ENCODE measurements at places on chromosomes 3 and 15.

- no peak for DNase-seq
Observed at GRCh38 chr15:59873644-59874272, 130.4 kb upstream of the FOXB1 start.

GRCh38 chr3:196237203-196237602 lies 20.9 kb downstream of the SLC51A start:
- no peak for DNase-seq

- no peak for DNase-seq
Observed at GRCh38 chr3:57654267-57654666, 38.6 kb downstream of the DENND6A start.

DNA sequence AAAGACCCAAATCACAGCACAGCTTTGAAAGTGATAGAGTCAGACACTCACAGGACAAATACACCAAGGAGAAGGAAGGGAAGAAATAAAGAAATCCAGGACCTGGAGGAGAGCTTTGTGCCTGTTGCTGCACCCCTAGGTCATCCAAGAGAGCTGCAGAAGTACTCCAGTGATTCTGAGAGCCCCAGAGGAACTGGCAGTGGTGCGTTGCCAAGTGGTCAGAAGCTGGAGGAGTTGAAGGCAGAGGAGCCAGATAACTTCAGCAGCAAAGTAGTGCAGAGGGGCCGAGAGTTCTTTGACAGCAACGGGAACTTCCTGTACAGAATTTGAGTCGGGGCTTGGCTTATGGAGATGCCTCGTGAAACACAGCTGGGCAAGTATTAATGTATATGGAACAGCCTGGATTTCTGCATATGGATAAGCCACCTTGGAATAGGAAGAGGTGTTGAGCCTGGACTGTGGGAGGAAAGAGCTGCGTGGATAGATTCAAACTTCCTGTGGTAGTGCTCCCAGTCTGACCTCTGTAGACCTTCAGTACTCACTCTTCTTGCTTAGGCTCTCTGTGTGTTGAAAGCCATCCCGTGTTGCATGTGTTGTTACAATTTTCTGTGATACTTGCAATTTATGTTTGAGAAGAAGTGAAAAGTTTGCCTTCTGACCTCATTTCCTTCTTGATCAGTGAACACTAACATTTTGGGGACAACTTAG lies 6.1 kb downstream of the NGRN start:
- no peak for DNase-seq

GRCh38 chr3:191592105-191592504 lies 131.1 kb downstream of the PYDC2 start:
- no peak for DNase-seq

DNA sequence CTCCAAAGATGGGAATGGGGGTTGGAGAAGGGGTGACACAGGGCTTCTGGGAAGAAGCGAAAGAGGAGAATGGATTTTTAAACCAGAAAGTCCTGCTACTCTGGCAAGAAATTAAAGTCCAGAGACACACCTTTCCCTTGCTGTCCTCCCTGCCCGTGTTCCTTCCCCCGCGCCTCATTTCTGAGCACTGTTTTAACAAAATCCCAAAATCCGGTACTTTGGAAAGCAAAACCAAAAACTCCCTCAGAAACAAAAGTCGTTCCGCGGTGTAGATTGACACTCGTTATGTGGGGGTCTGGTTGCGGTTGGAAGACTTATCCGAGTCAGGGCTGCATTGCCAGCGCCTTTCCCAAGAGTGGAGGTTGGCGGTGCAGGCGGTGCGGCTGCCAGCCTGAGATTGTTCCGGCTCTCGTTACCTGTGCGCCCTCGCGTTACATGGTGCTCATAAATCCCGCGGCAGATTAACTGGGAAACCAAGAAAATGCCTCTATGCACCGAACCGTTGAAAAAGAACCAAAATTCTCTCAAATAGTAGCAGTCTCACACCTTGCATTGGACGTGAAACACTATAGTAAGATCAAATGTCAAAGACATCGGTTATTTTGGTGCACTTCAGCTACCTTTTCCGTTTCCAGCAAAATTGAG lies 217.7 kb downstream of the MEIS2 start:
- DNase-seq, result no peak

DNA sequence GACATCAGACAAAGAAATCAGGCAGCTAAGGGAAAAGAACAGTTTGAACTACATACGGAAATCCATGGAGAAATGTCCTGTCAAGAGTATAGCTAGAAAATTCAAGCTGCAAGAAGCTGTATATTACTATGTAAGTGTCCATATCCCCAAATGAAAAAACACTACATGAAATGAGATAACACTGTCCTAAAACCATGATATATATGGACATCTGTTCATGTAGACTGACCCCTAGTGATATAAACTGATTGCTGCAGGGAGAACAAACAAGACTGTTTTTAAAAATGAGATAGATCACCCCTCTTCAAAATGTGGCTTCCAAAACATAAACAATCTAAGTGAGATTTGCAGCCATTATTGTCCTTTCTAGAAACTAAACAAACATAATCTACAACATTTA lies 985.6 kb downstream of the EPHA3 start:
- no peak for DNase-seq

GRCh38 chr3:153897842-153898241 lies 223.3 kb upstream of the ARHGEF26 start:
- no peak for DNase-seq

DNA sequence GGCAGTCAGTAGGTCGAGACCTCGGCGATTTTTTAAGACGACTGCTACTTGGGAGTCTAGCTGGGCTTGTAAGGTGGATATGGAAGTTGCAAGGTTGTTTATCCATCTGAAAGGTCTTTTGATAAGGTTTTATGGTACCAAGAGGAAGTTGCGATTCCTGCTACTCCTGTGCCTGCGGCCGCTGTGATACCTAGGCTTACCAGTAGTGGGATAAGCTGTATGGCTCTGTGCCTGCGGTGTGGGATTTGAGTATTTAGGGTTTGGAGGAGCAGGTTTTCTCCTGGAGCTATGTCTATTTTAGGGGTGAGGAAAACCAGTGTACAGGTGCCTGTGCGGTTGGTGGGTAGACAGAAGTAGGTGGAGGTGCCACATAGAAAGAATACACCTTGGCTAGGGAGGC lies 1059.8 kb downstream of the SI start:
- DNase-seq, result no peak

GRCh38 chr3:4198491-4198890 lies 104.7 kb upstream of the SETMAR start:
- no peak for DNase-seq

DNA sequence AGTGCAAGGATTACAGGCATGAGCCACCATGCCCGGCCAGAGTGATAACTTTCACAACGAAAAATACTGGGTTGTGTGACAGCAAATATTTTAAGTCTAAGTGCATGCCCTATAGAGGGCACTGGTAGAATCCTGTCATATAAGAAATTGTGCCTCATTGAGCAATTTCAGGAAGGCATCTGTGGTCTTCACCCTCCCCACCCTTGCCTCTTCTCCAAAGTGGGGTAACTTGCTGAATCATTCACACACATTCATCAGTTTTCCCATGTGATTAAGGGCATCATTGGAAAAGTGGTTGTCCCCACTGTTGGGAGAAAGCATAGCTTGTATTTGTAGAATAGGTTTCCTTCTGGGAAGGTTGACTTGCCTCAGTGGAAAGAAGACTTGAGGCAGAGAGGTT lies 9.2 kb downstream of the MITF start:
- DNase-seq, result no peak

DNA sequence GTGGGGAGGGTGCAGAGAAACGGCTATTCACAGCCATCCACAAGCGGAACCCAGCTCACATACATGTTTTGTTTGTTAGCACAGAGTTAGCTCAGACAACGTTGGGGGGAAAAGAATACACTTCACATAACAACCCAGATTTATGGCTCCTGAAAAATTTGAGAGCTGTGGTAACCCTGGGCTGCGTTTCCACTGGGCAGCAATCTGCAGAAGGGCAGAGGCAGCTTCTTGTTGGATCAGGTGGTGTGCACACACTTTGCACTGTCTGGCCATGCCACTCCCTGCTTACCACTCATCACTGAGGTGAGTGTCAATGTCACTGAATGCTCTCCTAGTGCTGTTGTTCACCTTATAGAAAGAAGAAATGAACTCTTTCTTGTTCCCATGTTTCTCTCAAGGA lies 299.8 kb upstream of the SOX14 start:
- DNase-seq, result no peak

- DNase-seq, result no peak
Observed at GRCh38 chr15:101139986-101140696, 111.7 kb downstream of the CHSY1 start.

DNA sequence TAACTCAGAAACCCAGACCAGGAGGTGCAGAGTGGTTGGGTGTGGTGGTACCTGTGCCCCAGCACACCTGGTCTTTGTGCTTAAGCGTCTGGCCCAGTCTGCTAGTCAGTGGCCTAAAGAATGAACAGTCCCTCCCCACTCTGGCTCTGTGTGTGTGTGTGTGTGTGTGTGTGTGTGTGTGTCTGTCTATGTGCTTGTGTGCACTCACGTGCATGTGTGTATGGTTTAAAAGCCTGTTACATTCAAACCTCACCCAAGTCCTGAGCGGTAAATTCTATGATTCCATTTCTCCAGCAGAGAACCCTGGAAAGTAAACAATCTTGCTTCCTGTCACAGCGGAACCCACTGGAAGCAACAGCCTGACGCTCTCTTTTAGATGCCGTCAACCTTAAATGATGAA lies 34.2 kb downstream of the EDEM1 start:
- no peak for DNase-seq

GRCh38 chr3:29141918-29142275 lies 139.0 kb upstream of the RBMS3 start:
- no peak for DNase-seq

GRCh38 chr15:80925597-80926059 lies 64.0 kb downstream of the MESD start:
- DNase-seq, result no peak

DNA sequence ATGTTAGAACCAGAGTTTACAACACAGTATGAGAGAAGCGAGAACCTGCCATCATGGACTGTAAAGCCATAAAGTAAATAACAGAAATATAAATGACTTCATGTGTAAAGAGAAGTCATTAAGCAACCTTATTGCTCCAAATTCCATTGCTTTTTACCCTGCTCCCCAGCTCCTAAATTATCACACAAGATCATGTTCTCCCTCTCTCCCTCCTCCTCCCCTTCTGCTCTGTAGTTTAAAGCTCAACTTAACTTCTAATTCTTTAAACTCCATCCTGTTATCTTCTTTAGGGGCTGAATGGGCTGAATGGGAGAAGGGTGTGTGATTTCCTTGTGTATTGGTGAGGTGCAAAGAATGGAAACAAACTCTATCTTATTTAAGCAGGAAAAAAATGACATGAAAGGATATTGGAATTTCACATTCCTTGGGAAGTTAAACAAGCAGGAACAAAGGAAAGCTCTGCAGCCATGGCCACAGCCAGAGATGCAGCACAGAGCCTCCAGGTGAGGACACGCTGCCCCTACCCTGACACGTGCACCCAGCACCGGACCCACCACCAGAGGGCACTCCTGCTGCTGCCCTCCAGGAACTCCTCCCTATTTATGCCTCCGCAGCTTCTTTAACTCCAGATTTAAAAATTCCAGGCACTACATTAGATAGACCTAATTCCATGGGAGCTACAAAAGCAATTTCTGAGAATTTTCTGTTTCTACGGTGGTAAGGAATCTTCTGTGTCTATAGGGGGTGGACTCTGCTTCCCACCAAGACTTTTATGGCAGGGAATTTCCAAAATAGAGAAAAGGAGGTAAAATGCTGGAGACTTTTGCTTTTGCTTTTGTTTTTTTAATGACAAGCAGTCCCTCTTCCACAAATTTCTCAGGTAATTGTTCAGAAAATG lies 76.9 kb upstream of the ABI3BP start:
- peak; percentile 42 for DNase-seq

GRCh38 chr15:101637516-101637915 lies 14.7 kb downstream of the TM2D3 start:
- DNase-seq, result no peak

GRCh38 chr3:86733257-86733656 lies 257.7 kb downstream of the VGLL3 start:
- no peak for DNase-seq

- no peak for DNase-seq
Observed at GRCh38 chr3:141680620-141681389, 57.3 kb upstream of the RNF7 start.

DNA sequence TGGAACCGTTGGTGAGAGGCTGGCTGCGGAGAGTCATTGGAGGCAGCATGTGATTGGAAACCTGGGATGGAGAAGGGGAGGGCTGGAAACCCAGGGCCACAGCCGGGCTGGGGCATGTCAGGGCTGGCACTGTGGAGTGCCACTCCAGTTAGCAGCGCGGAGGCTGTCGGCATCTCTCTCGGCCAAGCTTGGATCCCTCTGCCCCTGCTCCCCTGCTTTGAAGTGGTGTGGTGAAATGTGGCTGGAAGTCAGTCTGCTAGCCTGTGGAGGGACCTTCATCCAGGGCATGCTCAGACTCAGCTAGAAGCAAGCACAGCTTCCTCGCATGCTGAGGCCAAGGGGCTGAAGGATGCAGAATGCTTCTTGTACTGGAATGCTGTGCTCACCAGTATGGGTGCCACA lies 13.5 kb downstream of the SLCO3A1 start:
- DNase-seq, result no peak

DNA sequence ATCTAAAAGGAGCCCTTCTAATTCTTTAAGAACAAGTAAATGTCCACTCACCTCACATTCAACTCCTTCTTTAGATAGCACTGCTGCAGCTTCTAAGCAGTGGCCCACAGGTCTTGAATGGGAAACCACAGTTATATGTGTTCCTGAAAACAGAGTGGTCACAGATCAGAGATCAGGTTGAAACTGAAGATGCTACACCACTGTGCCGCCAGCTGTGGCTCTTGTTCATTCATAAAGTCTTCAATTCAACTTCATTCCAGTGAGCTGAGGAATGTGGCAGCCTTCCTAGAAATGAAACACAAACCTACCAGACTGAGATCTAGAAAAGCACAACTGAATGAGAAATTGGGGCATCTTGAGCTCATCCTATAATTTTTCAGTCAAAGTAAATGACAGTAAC lies 4.0 kb downstream of the PDHB start:
- peak; percentile 45 for DNase-seq

Data from GM20000 (cell line).